ENCODE measurements at places on chromosomes 13 and 19. TPM values are rescaled to one million over a fixed set of nuclear protein-coding genes. Genes with fewer than 3 reads are reported as not detected.

- peak; percentile 69 for DNase-seq
Observed at GRCh38 chr13:42354241-42355091, 82.5 kb downstream of the AKAP11 start.

GRCh38 chr19:29367791-29368222 lies 154.9 kb upstream of the UQCRFS1 start:
- DNase-seq = no peak

DNA sequence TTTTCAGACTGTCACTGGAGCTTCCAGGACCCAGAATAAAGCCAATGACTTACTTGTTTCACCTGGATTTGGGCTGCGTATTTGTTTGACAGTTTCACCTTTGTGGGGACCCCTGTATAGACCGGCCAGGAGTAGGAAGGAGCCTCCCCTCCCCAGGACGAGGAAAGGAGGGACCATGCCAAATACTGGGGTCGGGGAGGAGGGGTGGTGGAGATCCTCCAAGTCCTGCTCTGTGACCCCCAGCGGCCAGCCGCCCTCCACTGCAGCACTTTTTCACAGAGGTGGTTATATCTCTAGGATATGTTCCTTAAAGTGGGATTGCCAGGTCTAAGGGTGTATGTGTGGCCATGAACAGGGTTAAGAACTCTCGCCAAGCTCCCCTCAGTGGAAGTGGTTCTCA lies 25.7 kb upstream of the ZNF492 start:
- no peak for DNase-seq

DNA sequence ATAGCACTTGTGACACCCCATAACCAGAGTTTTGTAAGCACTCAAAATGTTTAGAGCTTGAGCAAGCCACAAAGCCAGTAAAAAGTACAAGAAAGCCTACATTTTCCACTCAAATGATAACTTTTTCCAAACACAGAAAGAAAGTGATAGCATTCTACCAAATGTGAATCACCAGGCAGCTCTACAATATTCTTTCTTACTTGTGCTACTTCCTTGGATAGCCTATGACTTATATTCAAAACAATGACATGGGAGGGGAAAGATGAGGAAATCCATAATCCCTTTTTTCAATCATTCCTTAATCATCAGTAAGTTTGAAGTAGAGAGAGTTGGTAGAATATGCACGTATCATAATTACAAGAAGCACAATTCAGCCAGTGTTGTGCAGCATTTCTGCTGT lies 650.8 kb upstream of the PCDH9 start:
- no peak for DNase-seq

DNA sequence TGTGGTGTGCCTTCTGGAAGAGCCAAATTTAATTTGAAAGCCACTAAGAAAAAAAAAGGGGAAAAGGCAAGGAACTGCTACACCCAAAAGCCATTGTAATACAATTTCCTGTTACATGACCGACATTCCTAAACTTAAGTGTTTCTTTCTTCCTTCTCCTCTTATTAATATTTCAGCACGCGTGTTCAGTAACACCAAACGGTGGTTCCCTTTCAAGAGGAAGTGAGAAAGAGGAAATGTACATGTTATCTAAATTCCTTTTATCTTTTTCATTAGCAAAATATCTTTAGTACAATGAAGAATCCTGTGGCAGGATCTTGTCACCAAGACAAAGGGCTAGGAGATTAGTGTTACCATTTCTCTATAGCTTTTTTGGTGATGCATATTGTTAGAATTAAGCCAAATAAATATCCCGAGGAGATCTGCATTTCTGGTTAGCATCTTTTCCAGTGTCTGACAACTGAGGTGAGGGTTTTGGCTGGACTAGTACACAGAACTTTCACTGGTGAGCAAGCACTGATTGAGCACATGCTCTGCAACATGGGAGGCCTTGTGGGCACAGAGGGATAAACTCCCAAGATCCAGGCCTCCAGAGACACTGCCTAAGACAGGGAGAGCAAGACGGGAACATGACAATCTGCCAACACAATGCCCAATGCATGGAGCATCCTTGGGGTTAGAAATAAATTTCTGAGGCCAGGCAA lies 22.1 kb downstream of the LATS2 start:
- DNase-seq = no peak

GRCh38 chr19:4910594-4911281 lies 1.4 kb downstream of the UHRF1 start:
- DNase-seq = peak; percentile 68

DNA sequence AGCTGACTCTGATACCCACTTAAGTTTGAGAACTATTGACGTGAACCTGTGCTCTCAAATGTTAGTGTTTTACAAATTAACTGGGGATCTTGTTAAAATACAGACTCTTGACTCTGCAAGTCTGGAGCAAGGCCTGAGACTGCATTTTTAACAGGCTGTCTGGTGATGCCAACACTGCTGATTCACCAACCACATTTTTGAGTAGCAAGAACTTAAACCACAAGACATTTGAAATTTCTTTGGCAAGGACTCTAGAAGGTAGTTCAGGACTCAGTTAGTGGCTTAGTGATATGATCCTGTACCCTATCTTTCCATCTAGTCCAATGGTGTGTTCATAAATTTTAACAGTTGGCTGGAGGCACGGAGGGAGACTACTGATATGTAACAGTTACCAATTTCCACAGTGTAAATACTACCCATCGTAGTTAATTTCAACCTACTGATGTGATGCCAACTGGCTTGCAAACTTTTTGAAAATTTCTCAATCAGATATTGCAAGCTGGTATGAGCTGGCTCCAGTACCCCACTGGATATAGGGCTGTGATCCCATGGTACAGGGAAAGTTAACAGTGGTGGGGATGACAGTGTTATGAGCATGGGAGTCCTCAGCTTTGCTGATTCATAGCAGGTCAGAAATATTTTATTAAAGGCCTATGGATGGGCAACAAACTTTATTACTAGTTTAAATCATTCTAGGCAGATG lies 255.1 kb downstream of the TBC1D4 start:
- DNase-seq = peak; percentile 93

DNA sequence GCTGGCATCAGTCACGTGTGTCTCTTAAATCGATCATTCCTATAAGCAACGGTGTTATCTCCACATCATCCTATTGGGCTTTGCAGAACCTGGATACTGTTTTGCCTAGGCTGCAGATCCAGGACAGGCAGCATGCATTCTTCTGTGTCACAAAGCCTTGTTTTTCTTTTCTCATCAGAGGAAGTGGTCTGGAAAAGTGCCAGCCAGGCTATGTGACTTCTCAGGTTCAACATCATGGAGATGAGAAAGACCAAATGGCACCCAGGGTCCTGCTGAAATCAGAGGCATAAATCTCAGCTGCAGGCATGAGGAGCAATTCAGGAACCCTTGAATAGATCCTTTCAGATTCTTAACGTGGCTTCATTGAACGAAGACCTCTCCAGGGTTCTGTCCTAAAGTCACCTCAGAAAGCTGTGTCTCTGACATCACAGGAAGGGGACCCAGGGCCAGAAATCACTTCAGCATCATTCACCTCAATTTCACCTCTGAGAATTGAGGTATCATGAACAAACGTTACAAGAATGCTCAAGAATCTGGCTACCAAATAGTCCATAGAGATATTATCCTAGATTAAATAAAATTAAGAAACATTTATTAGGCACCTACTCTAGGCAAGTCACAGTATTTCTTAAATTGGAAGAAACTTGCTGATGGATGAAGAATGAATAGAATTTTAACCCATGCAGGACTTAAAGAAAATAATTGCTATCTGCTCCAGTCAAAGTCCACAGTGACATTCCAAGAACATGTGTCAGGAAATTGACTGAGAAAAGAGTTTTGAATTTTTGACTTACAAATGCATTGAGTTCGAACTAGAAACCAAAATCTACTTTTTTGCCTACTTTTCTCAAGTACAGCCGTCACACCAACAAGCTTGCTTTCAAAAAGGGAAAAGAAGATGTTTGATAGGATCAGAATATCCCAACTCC lies 124.1 kb downstream of the COG6 start:
- DNase-seq = peak; percentile 27

GRCh38 chr19:18208098-18208951 lies 4.5 kb upstream of the RAB3A start:
- peak; percentile 95 for DNase-seq

DNA sequence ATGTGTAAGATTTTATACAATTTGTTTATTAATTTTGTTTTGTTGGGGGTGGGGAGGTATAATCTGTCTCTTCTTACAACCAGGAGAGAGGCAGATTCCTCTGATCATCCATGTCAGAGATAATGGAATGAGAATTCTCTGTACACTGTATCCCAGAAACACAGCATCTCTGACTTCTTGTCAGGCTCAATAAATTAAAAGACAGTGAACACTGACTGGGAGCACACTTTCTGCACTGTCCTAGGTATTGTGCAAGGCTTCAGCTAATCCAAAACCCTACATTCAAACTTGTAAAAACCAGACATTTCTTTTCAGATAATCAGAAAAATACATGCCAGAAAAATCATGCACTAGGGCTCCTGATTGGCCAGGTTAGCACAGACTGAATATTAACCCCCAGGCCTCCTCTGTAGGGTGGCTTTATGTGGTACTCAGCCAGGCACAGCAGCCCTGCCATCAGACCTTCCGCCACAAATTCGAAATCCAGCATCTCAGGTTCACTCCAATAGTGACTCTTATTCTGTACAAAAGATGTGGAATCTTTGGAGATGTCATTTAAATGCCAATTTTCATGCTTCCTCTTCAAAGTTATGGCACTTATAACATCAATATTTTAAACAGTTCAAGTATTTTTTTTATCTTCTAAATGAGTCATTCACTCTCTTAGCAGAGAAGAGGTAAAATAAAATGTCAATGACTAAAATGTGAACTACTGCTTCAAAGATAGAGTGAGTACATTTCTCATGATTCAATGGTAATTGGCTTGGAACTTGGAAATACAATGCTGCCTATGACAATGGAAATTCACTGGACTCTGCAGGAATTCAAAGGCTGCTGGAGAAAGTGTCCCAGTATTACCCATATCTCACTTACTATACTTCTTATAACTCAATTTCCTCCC lies 211.5 kb downstream of the KLF12 start:
- peak; percentile 75 for DNase-seq

- DNase-seq = peak; percentile 22
Observed at GRCh38 chr13:48542581-48543341, 9.9 kb upstream of the RCBTB2 start.

DNA sequence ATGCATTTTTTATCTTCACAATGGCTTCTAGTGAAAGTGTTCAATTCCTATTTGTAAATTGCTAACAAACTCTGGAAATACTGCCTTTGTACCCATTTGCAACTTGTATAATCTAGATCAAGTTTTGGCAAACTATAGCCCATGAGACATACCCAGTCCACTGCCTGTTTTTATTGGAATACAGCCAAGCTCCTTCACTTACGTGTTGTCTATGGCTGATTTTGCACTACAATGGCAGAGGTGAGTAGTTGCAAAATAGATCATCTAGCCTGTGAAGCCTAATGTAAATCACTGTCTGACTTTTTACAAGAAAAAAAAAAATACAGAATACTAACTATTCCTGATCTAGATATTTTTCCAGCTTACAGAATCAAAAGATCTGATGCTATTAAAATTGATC lies 37.1 kb downstream of the DZIP1 start:
- peak; percentile 61 for DNase-seq

- DNase-seq = no peak
Observed at GRCh38 chr13:85314686-85315085, 484.5 kb downstream of the SLITRK6 start.

GRCh38 chr13:81872581-81872980 lies 1531.7 kb upstream of the SPRY2 start:
- DNase-seq = no peak

DNA sequence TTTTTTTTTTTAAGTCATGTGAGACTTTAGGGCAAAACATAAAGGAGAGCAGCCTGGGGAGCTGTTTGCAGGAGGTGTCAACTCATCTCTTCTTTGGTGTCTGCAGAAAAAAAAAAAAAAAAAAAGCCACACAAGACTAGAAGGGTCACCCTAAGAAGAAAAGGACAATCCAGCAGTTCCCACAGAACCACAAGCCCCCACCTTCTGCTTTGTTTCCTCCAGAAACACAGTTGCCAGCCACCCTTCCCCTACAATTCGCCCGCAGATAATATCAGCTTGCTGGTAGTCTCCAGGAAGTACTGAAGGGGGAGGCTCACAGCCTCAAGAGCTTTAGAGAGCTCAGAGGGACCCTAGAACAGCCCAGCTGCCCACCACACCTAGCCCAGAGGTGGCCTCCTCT lies 22.3 kb upstream of the ZBTB7A start:
- no peak for DNase-seq

DNA sequence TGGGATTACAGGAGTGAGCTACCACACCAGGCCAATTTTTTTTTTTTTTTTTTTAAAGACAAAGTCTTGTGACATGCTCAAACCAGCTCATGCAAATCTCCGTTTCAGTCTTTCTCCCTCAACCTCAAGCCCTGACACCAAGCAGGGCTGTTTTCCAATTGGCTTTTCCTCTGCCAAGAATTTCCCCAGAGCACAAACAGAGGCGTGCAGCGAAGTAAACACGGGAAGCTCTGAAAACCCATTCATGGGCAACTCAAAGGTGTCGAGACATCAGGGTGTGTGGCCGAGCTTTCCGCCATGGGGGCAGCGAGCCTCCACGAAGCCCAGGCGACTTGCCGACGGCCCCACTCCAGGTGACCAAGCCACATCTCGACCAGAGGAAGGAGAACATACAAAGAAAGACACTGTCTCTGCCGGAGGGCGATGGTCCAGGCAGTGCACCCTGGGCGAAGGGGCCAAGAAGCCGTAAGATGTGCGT lies 70.0 kb downstream of the INSR start:
- DNase-seq = peak; percentile 61

The TEAD2 gene
- total RNA-seq = 13.9 TPM

The OR7A5 gene
- not detected for total RNA-seq

The FXYD3 gene
- not detected for total RNA-seq

The ZNF285 gene
- 2.1 TPM for total RNA-seq

The PRODH2 gene
- not detected for total RNA-seq

The ZNF729 gene
- total RNA-seq = not detected

The KIR3DL1 gene
- total RNA-seq = not detected

The NFIC gene
- total RNA-seq = 51.9 TPM

The ZNF724 gene
- 4.3 TPM for total RNA-seq

The CYP2B6 gene
- total RNA-seq = not detected

The SMAD9 gene
- 10.8 TPM for total RNA-seq

The AP1M2 gene
- total RNA-seq = not detected

The ZNF260 gene
- total RNA-seq = 12.9 TPM

The SPPL2B gene
- total RNA-seq = 43.0 TPM

The CRB3 gene
- not detected for total RNA-seq

The ALKBH6 gene
- 32.1 TPM for total RNA-seq

Data from GM23248 (cell line).